ENCODE measurements at places on chromosomes 12 and 14. TPM values are rescaled to one million over a fixed set of nuclear protein-coding genes. Genes with fewer than 3 reads are reported as not detected.

DNA sequence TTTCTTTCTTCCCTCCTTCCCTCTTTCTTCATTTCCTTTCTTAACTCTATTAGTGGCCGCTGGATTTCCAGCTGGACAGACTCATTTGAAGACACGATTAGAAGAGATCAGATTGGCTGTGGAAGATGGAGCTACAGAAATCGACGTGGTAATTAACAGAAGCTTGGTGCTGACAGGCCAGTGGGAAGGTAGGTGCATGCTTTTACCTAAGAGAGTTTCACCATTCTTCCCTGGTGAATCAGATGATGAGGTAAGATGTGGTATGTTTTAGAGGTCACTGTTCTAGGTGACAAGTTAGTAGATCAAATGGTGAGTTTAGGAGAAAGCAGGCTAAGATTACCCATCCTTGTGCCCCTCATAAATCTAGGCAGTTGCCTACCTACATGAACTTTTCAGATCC is 51.6 kb downstream of the DERA start:
- no peak for DNase-seq

DNA sequence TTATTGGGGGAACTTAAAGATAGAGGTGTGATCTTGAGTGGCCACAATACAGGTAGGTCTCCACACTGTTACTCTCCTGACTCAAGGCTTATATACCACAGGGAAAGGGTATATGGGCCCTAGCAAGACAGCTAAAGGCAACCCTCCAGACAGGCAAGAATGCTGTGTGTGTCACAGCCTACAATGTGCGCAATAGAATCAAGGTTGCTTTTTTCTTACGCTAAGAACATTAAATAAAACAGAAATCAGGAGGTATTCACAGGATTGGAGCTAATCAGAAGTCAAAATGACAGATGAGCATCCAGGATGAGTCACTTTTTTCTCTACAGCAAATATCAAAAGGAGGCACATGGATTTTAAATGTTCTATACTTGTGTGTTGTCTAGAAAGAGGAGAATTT is 1797.9 kb upstream of the SEL1L start:
- no peak for DNase-seq

DNA sequence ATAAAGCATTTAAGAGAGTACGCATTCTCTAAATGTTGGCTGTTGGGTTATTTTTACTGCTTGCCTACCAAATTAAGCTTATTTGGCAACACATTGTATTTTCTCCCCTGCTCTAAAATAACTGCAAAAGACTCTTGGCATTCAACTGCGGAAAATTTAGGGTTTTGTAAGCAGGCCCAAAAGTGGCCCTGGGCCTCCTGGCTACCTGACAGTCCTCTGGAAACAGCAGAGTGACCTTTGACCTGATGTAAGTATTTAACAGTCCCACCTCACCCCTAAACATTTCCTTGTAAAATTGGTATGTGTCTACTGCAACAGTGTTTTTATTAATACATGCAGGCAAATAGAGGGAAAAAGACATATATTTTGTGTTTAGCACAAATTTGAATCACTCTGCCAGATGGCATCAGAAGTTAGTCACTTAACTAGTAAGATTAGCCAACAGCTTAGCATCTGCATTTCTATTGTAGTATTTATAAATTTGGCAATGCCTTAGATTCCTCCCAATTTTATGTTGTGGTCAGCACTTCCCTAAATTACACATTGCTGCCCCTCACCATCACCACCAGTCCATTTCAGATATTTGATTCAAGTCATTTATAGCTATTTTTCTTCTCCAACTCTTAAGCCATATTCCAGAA is 11.2 kb downstream of the LLPH start:
- DNase-seq = no peak

Gene CLEC4C
- polyA plus RNA-seq = 0.23 TPM

GRCh38 chr14:63046339-63047268 is 1.3 kb upstream of the KCNH5 start:
- no peak for DNase-seq

DNA sequence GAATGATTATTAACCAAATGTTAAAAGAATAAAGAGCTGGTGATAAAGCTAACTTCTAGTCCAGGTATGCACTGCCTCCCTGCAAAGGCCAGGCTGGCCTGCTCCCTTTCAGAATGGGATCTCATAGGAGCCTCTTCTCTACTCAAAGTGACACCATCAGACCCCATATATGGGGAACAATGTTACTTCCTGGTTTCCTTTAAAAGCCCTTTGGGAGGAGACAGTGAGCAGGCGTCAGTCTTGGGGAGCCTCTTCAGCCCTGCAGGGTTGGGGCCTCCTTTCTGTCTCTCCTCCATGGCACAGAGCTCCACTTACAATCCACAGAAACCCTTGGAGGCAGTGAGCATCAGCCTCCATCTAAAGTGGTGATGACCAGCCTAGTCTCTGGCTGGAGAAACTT is 17.3 kb upstream of the GPRC5A start:
- no peak for DNase-seq

Gene LAG3
- polyA plus RNA-seq = 0.70 TPM

GRCh38 chr12:2941524-2941923 is 17.7 kb upstream of the TEAD4 start:
- DNase-seq = no peak

DNA sequence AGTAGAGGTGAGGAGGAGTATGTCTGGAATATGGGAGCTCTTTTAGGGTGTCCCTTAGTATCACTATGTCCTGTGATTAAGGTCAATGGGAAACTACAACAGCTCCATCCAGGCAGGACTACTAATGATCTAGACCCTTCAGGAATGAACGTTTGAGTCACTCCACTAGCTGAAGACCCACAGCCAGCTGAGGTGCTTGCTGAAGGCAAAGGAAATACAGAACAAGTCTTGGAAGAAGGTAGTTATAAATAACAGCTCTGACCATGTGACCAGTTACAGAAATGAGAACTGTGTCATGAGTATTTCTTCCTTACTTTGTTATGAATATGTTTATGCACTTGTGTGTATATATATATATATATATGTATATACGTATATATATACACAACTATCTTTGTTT is 40.5 kb upstream of the USP44 start:
- DNase-seq = no peak

- DNase-seq = no peak
These were observed 3.2 kb downstream of the AJUBA start for GRCh38 chr14:22978981-22979671.

GRCh38 chr14:87387806-87388205 is 605.2 kb downstream of the GALC start:
- no peak for DNase-seq

DNA sequence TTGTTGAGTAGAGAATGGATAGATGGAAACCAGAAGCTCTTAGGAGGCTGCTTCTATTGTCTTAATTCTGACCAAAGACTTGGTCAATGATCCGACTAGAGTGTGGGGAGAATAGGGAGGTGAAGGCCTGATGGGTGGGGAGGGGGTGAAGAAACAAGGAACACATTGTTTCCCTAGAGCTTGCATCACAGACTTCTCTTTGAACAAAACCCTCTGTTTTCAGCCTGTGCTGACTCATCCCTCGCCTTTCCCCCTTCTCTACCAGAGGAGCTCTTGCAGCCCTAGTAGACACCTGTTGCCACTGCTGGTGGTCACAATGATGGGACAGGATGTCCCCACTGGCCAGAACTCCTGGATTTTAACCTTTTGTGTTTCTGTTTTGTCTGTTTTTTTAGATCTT is 46.8 kb upstream of the CISTR start:
- DNase-seq = no peak

DNA sequence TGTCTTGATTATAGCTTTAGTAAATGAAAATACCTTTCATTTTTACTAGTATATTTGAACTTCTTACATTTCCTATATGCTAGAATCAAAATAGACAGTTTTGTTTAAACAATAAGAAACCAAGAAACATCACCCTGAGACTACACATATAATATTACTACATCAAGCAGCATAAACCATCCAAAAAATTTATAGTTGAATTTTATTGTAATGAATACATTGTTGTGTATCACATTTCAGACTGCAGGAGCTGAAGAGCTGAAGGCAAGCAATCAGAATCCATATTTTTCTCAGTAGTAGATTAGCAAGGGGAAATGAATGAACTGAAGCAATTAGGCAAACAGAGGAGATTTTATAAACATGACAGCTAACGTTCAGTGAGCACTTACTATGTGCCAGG is 379.2 kb downstream of the BTG1 start:
- DNase-seq = no peak

GRCh38 chr14:71405676-71406075 is 498.4 kb downstream of the PCNX1 start:
- DNase-seq = no peak

DNA sequence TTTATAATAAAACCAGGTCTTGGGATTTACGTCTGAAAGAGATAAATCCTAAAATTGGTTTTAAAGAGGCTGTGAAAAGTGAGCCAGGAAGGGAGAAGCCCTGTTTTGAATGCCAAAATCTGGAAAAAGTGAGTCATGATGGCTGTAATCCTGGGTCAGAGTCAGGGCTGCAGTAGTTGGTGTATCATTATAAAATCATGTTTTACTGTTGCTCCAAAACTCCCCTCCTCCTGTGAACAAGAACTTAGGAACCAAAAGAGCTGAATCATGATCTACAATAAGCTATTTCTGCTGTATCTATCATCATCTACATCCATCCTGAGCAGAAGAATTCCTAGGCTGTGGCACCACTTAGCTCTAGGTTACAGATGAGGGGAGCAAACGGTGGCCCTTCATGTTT is 79.3 kb downstream of the LMO3 start:
- peak; percentile 5 for DNase-seq

DNA sequence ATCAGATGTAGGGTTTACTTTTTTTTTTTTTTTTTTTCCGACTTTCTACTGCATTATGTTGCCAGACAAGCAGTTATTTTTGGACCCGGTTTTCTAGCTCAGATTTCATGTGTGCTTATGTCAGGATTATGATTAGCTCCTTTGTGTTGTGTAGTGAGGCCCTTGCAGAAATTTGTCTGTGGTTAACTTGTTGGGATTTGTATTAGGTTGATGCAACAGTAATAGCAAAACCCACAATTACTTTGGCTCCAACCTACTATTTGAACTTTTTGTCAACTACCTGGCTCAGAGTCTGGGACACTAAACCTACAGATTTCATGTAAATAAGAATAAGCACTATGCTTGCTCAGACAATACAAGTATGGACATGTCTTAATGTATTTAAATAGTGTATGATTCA is 44.1 kb upstream of the KCNJ8 start:
- DNase-seq = no peak

DNA sequence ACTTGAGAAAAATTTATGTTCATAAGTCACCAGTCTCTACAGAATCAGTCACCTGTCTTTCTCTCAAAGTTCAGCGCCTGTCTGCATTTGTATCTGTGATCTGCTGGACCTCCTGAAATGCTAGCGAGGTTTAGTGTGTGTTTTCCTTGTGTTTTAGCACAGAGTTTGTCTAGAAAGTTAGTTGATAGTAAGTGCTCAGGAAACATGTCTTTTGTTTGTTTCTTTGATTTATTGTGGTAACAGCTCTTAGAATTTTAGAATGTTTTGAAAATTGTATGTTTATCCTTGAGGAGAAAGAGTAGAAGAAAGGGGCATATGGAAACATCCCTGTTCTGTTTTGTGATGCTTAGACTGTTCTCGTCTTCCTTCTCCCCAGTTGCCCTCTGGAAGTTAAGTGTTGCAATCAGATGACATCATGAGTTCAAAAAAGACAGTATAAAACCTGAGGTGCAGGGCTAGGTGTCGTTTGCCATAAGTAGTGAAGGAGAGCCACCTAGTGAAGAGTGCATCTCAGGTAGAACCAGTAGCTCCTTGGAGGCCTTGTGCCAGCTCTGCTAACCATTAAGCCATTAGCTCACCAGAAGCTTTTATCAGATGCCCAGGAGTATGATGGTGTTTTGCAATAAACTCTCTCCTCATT is 44.8 kb downstream of the FBXW8 start:
- DNase-seq = no peak

GRCh38 chr14:29892327-29892726 is 35.3 kb downstream of the PRKD1 start:
- DNase-seq = no peak

- DNase-seq = no peak
These were observed 10.9 kb downstream of the CCDC92 start for GRCh38 chr12:123961585-123962345.

GRCh38 chr12:69570545-69571399 is 14.5 kb upstream of the CCT2 start:
- peak; percentile 24 for DNase-seq
